SK-N-SH (cell line): ENCODE measurements at places on chromosomes 16 and 17.
A peak's percentile ranks its signal among the peaks of the same experiment; 100 is the strongest.

- DNase-seq = no peak
These were observed 35.1 kb upstream of the IL34 start for GRCh38 chr16:70611224-70611598.

GRCh38 chr16:47978491-47979163 is 177.2 kb downstream of the ABCC12 start:
- DNase-seq = no peak

DNA sequence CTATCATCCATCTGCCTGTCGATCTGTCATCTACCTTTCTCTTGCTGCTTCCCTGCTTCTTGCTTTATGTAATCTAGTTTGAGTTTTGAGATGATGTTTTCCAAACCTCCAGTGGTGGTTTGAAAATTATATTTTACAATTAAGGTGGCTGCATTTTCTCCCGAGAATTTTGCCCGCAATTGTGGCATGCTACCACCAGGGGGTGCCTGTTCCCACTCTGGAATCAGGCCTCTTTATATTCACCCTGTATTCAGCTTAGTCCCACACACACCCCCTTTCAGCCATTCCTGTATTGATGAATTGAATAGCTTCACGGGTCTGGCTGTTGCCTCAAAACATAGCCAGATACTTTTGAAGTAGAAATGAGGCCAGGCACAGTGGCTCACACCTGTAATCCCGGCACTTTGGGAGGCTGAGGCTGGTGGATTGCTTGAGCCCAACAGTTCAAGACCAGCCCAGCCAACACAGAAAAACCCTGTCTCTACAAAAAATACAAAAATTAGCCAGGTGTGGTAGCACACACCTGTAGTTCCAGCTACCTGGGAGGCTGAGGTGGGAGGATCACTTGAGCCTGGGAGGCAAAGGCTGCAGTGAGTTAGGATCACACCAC is 3.2 kb downstream of the PRSS22 start:
- DNase-seq = peak; percentile 46

DNA sequence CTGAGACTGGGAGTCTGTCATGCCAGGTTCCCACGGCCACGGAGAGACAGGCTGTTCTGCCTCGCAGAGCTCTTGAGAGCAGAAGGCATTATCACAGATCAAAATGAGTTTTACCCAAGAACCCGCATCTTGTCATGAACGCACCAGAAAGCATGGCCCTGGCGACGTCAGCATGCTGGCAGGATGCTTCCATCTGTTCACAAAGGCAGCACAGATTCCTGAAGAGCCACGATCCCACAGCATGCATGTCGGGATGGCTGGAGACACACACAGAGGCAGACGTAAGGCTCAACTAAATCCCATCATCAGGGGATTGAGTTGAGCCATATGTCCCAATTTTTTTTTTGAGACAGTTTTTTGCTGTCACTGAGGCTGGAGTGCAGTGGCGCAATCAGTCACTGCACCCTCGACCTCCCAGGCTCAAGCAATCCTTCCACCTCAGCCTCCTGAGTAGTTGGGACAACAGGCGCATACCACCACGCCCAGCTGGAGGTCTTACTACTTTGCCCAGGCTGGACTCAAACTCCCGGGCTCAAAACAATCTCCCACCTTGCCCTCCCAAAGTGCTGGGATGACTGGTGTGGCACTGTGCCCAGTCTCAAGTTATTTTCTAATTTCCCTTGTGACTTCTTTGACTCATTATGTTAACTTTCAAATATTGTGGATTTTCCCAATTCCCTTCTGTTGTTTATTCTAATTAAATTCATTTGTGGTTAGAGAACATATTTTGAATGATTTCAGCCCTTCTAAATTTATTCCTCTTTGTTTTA is 11.1 kb downstream of the FANCA start:
- no peak for DNase-seq

- DNase-seq = no peak
These were observed 198.5 kb downstream of the NTN1 start for GRCh38 chr17:9219631-9220397.

- no peak for DNase-seq
These were observed 10.9 kb downstream of the ZNF200 start for GRCh38 chr16:3223913-3224515.

DNA sequence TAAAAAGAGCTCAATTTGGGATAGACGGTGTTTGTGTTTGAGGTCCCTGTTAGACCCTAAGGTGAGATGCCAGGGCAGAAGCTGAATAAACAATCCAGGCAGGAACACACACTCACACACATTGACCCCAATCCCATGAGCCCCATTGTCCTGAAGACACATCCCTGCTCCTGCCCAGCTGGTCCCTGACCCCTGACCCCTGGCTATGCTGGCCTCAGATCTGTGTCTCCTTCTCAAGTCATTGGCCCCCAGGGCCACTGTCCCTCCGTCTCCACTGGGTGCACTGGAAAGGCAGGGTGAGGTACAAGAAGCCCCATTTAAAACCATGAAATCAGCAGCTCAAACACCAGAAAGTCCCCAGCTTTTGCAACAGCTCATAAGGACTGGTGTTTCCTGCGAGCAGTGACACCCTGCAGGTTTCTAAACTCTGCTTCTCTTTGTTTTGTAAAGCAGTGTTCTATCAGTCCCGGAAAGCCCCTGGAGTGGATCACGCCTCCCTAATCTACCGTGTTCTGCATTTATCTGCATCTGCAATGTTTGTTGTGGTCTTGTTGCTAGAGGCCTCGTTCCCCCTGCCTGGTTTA is 18.0 kb upstream of the ASGR2 start:
- no peak for DNase-seq

DNA sequence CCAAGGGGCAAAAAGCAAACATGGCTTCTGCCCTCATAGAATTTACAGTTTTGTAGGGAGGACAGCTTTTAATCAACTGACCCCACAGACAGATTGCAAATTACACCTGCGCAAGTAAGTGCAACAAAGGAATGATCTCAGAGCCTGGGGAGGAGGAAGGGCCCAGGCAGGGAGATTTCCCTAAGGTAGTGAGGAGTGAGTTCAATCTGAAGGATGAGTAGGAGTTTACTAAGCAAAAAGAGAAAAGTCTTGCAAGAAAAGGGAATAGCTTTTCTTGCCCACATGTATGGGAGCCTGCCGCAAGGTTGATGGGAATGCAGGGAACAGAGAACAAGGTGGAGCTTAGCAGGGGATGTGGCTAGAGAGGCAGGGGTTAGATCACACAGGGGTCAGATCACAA is 1.6 kb upstream of the SOCS7 start:
- DNase-seq = no peak

- no peak for DNase-seq
These were observed 68.3 kb downstream of the MARCHF10 start for GRCh38 chr17:62739645-62740388.

DNA sequence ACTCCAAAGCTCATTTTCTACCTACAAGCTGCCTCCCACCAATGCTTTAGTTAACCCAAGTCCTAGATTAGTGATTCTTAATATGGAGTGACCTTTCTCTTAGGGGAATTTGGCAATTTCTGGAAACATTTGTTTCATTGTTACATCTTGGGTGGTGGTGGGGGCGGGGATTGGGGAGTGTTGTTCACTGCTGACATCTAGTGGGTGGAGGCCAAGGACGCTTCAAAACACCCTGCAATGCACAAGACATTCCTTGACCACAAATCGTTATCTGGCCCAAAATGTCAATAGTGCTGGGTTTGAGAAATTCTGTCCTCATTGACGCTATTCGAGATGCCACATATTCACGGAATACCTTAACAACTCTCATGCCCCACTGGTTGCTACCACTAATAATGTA is 282.9 kb downstream of the RBFOX1 start:
- peak; percentile 15 for DNase-seq

GRCh38 chr17:57138956-57139576 is 54.0 kb downstream of the AKAP1 start:
- DNase-seq = no peak

DNA sequence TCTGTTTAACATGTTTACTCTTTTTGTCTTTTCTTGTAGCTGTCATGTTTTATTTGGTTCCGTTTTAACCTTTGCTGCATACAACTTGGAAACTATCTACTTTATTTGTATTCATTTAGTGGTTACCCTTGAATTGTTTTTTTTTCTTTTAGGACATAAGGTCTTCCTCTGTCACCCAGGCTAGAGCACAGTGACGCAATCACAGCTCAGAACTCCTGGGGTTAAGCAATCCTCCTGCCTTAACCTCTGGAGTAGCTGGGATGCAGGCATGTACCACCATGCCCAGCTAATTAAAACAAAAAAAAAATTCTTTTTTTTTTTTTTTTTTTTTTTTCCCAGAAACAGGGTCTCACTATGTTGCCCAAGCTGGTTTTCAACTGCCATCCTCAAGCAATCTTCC is 29.8 kb upstream of the USP43 start:
- no peak for DNase-seq

- no peak for DNase-seq
These were observed 92.3 kb downstream of the LITAF start for GRCh38 chr16:11494433-11494832.

GRCh38 chr17:5200360-5200759 is 8.7 kb upstream of the ZNF594 start:
- DNase-seq = no peak

- no peak for DNase-seq
These were observed 44.7 kb downstream of the GRB7 start for GRCh38 chr17:39782481-39782880.

DNA sequence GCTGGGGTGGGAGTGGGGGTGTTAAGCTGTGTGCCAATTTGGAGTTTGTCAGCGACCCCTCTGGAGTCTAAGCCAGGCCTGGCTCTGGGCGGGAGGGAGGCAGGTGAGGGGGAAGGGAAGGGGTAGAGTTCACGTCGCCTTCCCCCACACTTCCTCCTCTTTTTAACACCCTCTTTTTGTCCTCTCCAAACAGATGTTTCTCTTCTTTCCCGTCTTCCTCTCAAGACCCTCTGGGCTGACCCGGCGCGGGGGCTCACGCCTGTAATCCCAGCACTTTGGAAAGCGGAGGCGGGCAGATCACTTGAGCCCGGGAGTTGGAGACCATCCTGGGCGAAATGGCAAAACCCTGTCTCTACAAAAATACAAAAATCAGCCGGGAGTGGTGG is 3.3 kb downstream of the HOXB1 start:
- DNase-seq = no peak
